ENCODE measurements at places on chromosomes 7 and 10.
A peak's percentile ranks its signal among the peaks of the same experiment; 100 is the strongest.

- DNase-seq: no peak
Measured at GRCh38 chr10:88920198-88920597, 32.4 kb downstream of the ACTA2 start.

DNA sequence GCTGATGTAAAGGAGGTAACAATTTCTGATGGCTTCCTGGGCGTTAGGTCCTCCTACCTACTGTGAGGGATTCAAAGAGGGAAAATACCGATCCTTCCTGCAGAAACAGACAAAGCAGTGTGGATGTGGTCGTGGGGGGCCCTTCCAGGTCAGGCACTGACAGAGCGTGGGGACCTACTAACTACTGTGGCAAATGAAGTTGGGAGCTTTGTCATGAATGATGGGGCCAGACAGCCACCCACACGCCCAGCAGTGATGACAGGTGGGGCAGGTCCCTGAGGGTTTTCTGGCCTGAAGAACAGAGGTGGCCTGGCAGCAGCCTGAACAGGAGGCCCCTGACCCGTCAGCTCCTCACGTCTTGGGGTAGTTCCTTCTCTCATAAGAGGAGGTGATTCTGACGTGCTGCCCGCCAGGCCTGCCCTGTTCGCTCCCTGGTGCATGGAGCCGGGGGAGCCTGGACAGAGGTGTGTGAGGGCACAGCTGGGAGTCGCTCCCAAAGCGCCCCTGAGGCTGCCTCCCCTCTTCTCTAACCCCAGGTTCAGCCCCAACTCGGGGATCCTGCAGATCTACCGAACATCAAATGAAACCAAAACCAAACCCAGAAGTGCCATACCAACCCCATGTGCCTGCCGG lies 4.2 kb downstream of the ATP6V0E2 start:
- no peak for DNase-seq

GRCh38 chr7:127887631-127888030 lies 143.6 kb downstream of the LRRC4 start:
- DNase-seq: no peak

DNA sequence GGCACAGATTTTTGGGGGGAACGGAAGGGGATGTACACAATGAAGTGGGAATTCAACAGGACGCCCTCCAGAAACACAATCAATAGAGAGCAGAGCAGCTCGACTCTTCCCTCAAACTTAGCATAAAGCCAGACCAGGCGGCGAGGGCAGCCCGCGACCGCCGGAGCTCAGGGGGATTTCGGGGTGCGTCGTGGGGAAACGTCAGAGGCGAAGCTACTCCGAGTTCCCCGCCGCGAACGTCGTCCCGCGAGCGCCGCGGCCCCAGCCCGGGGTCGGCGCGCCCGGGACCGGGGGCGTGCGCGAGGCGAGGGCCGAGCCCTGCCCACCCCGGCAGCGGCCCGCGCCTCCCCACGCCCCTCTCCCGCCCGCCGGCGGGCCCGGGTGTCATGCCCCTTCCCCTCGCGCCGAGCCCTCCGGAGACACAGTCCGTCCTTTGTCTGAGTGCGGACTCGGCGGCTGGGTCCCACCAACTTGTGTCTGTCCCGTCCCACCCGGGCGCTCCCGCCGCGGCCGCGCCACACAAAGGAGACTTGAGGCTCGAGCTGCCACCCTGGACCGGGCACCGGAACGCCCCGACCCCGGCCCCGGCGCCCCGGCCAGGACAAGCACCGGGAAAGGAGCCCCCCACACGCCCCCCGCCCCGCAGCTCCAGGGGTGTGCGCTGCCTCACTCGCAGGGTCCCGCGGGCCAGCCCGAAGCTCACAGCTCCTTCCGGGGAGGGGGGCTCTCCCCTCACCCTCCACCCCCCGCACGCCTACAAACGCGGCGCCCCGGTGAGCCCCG lies 634 bp downstream of the EZH2 start:
- peak; percentile 25 for DNase-seq

DNA sequence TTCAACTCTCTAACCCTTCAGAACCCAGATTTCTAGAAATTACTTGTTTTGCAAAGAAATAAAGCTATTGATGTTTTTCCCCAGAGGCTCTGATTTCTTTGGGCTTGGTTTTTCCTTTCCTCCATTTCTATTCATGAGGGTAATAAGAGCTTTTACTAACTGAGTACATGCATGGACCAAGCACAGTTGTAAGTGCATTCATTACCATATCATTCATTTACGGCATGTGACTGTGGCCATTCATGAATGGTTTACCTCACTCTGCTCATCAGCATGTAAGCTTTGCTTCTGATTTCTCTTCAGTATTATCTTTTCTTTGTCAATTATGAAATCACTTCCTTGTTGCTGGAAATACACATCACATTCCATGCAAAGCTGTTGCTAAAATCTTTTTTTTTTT lies 42.4 kb downstream of the LAMB4 start:
- DNase-seq: no peak
